A549 treated with GW870086 at 1 μM for 4 hours (cell line): ENCODE measurements at places on chromosomes 13 and 19. TPM values are rescaled to one million over a fixed set of nuclear protein-coding genes. Genes with fewer than 3 reads are reported as not detected.

Gene PSG4
- total RNA-seq = 0.71 to 1.5 TPM (median 0.78 TPM) in 5 replicates

Gene CYP2A7
- not detected in 5 replicates for total RNA-seq

Gene ONECUT3
- total RNA-seq = not detected in 5 replicates

Gene TRAPPC6A
- 39.1 to 47.2 TPM (median 42.7 TPM) in 5 replicates for total RNA-seq

Gene TMC4
- total RNA-seq = 0.53 to 1.7 TPM (median 0.91 TPM) in 5 replicates

Gene ZNF440
- total RNA-seq = 0.05 to 0.21 TPM (median 0.12 TPM) in 3 of 5 replicates, not detected in the others

Gene IGFL1
- 2.0 to 3.8 TPM (median 2.6 TPM) in 5 replicates for total RNA-seq

Gene FFAR3
- 0.07 to 0.21 TPM in 2 of 5 replicates, not detected in the others for total RNA-seq

Gene LIM2
- total RNA-seq = not detected in 5 replicates

Gene CEACAM20
- total RNA-seq = 0.10 TPM in 1 of 5 replicates, not detected in the others

Gene CEACAM19
- 7.3 to 10.3 TPM (median 9.3 TPM) in 5 replicates for total RNA-seq
